ENCODE measurements at places on chromosomes 6 and 20.

DNA sequence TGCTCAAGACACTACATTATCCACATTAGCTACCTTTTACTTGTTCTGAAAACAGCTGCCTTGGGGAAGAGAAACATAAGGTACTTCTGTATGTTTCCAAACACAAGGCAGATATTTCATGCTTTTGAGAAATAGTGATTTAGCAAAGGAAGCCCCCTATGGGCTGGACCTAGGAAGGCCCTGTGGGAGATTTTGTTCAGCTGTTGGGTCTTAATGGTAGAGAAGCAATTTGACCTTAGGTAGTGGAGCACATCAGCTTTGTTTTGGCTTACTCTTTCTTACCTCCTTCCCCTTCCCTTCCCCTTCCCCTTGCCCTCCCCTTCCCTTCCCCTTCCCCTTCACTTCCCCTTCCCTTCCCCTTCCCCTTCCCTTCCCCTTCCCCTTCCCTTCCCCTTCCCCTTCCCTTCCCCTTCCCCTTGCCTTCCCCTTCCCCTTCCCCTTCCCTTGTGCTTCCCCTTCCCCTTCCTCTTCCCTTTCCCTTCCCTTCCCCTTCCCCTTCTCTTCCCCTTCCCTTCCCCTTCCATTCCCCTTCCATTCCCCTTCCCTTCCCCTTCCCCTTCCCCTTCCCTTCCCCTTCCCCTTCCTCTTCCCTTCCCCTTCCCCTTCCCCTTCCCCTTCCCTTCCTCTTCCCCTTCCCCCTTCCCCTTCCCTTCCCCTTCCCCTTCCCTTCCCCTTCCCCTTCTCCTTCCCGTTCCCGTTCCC is 84.6 kb downstream of the ANKS1A start:
- DNase-seq: no peak

DNA sequence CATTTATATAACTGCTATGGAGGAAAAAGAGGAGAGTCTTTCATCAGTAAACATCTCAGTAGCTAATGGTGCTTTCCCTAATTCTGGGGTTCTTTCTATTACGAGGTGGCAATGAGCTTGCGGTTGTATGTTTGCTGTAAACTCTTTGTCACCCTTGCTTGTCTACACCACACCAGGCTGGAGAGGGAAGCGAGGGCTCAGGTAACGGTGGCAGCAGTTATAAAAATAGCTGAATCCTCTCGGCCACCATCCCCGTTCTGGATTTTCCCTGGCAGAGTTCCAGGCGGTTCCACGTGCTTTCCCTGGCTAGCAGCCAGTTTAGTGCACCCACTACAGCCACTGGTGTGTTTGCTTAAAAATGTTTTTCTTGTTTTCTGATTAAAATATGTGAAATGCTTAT is 39.0 kb downstream of the MAS1 start:
- peak; percentile 18 for DNase-seq

DNA sequence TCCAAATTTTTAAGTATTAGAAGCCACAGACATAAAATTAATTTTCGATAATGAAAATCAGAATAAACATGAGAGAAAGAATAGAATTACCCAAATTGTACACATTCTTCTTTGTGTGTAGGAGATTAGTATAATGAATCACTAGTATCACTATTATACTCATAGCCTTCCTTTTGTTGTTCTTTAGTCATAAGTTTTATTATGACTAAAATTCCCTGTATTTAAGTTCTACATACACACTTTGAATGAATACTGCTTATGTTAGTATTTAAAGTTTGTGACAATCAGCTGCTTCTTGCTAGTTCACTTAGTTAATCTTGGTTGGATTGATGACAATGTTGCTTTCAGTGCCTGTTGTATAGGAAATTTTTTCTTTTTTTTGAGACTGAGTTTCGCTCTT is 72.7 kb downstream of the CCDC170 start:
- DNase-seq: no peak

- no peak for DNase-seq
Measured at GRCh38 chr20:10590950-10591671, 82.7 kb downstream of the JAG1 start.

DNA sequence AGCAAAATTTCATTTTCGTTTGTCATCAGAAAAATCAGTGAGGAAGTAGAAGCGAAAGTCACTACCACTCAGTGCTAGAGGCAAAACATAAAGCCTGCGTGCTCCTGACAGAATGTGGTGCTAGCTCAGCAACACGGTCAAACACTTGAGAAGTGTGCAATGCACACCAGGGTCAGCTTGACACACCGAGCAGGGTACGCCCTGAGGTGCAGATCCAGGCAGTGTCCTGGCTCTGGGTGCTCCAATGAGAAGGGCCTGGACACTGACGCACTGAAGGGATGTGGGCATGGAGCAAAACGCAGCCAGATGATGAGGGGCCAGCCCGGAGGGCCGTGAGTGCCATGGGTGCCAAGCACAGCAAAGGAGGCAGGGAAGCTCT is 5.9 kb downstream of the RNASET2 start:
- DNase-seq: no peak

DNA sequence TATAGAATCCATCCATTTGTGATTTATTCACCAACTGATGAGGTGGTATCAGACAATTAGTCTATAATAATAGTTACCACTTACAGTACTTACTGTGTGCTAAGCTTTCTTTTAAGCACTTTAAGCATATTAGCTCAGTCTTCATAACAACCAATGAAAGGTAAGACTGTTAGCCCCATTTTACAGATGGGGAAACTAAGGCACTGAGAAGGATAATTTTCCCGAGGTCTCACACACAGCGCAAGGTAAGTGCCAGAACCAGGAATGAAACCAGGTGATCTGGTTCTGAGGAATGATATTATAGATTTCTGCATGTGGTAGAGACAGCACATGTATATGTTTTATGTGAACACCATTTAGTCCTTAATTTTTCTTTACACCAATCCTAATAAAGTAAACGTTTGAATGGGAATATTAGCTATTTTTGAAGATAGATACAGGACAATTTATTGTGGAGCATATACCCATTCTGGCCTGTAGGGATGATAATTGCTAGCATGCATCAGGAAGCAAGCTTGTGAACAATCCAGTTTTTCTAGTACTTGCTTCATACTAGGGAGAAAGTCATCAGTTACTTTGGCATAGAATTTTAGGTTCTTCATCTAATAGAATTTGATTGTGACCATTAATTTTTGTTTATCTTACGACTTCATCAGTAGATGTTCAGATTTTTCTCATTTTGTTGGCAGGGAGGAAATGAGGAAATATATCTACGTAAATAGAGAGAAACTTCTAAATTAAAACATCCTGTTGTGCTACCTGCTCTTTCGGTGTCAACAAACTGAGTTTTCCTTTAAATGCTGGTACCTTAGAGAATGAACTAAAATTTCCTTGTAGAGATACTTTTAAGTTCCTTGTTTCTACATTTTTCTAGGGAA is 3.0 kb downstream of the YWHAB start:
- no peak for DNase-seq

GRCh38 chr20:62590309-62591121 is 51.8 kb upstream of the SLCO4A1 start:
- DNase-seq: no peak

DNA sequence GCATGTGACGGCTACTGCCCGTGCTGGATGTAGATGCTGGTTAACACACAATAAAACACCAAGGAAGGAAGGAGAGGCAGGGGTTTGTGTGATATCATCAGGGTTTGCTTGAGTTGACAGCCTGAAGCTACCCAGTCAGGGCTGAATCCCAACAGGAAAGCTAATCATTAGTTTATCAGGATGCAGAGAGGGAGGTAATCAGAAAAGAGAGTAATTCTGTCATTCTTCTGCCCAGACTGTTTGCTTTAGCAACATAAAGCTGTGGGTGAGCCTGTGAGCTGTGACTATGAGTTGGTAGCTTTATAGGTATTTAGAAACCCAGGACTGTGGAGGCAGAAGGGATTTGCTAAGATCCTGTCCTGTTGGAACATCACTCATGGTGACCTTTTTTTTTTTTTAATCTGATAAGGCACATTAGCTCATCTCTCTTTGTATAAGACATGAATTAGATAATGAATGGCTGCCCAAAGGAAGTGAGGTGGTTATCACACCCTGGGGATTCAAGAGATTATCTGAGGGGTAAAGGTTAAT is 79.3 kb downstream of the CAP2 start:
- DNase-seq: no peak

- DNase-seq: no peak
Measured at GRCh38 chr6:109510358-109510757, 27.3 kb upstream of the ZBTB24 start.

DNA sequence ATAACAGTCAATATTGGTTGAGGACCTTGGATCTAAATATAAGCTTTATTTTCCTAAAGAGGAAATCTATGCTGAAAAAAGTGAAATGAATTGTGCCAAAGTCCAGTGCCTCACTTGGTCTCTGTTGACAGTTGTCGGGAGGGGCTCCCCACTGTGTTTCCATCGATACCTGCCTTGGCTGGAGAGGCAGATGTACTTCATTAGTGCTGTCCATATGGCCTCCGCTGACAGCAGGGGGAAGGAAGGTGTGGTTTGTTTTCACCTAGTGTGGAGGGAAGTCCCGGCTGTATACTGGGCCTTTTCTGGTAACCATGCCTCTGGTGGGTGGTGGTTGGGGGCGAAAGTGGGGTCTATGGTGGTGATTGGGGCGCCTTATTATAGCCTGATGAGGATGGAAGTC is 42.7 kb downstream of the CD2AP start:
- DNase-seq: no peak

- DNase-seq: no peak
Measured at GRCh38 chr20:59643615-59644061, 39.3 kb downstream of the PHACTR3 start.

- no peak for DNase-seq
Measured at GRCh38 chr6:148251891-148252290, 90.7 kb upstream of the SASH1 start.

DNA sequence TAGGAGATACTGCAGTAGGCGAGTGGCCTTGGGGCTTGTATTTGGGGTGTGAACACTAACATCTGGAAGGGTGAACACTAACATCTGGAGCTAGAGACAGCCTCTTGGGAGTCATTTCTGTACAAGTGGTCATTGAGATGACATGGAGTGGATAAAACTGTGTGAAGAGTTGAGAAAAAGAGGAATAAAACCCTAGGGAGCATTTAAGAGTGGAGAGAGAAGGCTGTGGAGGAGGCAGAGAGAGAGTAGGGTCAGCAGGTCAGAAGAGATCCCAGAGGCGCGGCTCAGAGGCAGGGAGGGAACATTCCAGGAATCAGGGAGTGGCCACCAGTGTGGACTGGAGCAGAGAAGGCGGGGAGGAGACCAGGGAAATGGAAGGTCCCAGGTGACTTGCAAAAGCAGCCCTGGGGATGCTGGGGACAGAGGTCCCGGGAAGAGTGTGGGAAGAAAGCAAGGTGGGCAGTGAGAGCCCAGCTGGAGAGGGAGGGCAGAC is 202.0 kb upstream of the RNF24 start:
- DNase-seq: no peak

GRCh38 chr6:36815962-36816735 is 23.1 kb downstream of the CPNE5 start:
- DNase-seq: no peak

GRCh38 chr6:139154881-139155547 is 20.1 kb downstream of the HECA start:
- DNase-seq: no peak

DNA sequence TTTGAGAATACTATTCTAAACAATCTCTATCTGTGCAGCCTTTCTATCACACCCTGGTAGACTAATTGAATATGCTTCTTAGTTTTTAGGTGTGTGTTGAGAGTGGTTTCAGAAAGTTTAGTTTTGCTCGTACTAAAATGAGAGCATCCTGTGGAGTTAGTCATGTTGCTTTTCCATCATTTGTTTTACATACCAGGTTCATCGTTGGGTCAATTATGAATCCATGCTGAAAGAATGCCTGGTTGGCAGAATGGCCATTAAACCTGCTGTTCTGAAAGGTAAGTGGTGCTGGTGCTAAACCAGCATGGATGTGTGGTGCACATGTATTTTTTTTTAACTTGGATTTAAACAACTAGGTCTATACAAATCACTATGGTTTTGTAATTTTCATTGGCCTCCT is 49.3 kb downstream of the CYB5R4 start:
- no peak for DNase-seq

- DNase-seq: no peak
Measured at GRCh38 chr6:36455486-36456027, 12.8 kb downstream of the KCTD20 start.
